ENCODE measurements at places on chromosomes 5 and 9.

GRCh38 chr9:10055886-10056395, 556.9 kb downstream of the PTPRD start:
- DNase-seq: no peak

DNA sequence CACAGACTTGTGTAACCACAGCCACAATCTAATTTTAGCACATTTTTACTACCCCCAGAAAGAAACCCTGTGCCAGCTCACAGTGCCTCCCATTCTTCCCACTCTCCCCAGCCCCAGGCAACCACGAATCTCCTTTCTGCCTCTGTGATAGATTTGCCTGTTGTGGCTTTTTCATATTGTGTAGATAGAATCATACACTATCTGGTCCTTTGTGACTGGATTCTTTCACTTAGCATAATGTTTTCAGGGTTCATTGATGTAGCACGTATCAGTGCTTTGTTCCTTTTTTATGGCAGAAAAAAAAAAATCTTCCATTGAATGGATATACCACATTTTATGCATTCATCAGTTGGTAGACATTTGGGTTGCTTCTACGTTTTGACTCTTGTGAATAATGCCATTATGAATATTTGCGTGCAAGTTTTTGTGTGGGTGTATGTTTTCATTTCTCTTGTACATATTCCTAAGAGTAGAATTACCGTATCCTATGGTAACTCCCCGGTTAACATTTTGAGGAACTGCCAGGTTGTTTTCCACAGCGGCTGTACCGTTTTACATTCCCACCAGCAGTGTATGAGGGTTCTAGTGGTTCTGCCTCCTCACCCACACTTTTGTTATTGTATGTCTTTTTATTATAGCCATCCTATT, 64.5 kb downstream of the RCL1 start:
- no peak for DNase-seq

DNA sequence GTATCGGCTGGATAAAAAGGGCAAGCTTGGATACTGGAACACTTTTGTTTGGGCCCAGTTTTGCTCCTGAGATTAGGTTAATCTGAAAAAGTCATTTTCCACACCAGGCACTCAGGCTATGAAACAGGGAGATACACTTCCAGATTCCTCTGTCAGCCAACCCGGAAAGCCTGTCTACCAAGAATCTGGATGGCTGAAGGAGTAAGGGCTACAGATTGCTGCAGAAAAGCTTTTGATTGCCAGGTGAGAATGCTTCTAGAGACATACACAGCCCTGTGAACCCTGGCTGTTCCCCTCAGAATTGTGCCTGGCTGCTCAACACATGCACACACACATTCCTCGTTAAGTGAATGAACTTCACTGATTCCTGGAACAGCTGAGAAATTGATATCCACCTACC, 114.4 kb downstream of the PSD2 start:
- DNase-seq: no peak

GRCh38 chr5:114265432-114266060, 96.3 kb upstream of the KCNN2 start:
- no peak for DNase-seq

DNA sequence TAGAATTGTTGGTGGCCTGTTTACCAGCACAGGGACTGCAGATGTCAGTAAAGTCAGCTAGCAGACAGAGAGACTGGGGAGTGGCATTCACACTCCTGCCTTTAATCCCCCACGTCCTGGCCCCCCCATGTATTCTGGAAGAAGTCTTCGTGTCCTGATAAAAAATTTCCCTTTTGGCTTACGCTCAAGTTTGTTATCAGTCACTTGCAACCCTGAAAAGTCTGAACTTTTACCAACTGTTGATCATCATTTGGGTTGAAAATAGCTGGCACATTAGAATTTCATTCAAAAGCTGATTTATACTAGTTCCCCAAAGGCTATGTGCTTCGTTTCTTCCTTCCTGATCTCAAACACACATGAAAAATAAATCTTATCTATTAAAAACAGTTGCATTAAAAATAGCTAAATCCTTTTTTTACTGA, 5.8 kb upstream of the CRHBP start:
- no peak for DNase-seq

- peak; percentile 48 for DNase-seq
These were observed 4.0 kb upstream of the VCAN start for GRCh38 chr5:83467371-83468035.

GRCh38 chr5:6837519-6838110, 124.4 kb downstream of the TENT4A start:
- no peak for DNase-seq

DNA sequence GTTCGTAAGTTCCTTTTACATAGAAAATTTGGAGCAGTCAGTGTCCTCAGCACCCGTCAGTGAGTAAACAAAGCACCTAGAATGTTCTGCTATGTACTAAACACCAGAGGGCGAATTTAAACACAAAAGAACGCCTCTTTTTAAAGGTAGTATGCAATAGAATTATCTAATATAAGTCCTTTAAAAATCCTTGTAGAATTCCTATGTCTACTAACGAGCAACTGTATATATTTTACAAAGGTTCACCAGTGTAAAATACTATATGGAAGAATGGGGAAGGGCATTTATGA, 499 bp upstream of the TMEM232 start:
- no peak for DNase-seq

DNA sequence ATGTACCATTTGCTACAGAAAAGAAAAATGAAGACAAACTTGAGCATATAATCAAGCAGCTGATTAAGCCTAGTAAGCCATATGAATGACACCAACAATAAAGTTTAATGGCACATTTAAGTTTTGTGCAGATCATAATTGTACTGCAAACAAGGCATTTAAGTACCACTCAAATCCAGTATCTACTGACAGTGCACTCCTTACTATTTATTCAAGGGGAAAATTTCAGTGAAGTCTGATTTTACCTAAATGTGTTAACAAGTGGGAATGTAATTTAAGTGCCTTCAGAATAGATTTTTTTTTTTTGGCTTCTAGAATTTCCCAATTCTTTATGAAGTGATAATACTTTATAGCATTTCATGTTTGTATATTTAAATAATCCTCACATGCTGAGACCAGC, 341.0 kb upstream of the POU5F2 start:
- DNase-seq: no peak

- DNase-seq: no peak
These were observed 74.6 kb upstream of the HSPA9 start for GRCh38 chr5:138649775-138650174.

DNA sequence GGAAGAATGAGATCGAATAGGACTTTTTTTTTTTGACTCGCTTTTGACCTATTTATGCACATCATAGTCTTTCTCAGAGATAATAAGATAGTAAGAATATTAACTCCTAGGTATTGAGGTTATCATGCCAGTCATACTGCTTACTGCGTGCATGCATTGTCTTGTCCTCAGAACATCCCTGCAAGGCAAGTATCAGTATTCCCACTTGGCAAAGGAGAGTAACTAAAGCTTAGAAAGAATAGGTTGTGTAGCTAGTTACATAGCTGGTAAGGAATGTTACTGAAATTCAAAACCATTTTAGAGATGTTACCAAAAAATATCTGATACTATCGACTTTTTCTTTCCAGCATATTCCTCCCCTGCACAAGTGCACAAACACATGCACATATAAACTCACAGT, 296.1 kb upstream of the CLINT1 start:
- no peak for DNase-seq

GRCh38 chr5:96808541-96808828, 740 bp upstream of the ERAP1 start:
- no peak for DNase-seq

- DNase-seq: no peak
These were observed 25.2 kb upstream of the CTSV start for GRCh38 chr9:97064176-97064575.

GRCh38 chr5:28779161-28779754, 1740.9 kb upstream of the CDH9 start:
- DNase-seq: no peak

- no peak for DNase-seq
These were observed 7.2 kb downstream of the NDUFS6 start for GRCh38 chr5:1808439-1808838.

GRCh38 chr5:1542781-1543180, 19.0 kb upstream of the LPCAT1 start:
- peak; percentile 46 for DNase-seq

DNA sequence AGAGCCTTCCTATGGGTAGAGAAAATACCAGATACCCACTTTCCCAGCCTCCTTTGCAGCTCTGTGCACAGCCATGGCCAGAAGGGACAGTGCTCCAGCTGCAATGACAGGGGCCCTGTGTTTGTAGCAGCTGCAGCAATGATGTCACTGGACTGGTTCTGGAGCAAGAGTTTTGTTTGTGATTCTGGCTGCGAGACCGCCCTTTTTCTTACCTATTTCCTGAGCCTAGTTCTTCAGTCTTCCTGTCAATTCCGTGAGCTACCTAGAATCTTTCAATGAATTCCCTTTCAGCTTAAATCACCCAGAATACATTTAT, 10.0 kb upstream of the BOD1 start:
- DNase-seq: no peak

- no peak for DNase-seq
These were observed 330.6 kb downstream of the NSG2 start for GRCh38 chr5:174376056-174376455.

DNA sequence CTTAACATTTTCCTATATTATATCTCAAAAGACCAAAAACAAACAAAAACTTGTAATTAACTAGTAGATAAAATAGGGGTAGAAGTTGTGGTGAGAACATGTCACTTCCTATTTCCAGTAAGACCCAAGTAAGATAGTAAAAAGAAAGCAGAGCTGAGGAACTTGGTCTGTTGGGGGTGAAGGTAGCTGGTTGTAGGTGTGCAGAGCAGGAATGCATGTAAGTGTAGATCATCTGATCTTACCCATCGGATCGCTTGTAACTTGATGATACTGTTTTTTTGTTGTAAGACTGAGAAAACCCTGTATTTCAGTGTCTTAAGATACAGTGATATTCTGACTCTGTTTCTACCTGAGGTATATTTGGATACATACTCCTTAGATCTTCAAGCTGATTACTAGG, 5.7 kb downstream of the SRP19 start:
- no peak for DNase-seq

DNA sequence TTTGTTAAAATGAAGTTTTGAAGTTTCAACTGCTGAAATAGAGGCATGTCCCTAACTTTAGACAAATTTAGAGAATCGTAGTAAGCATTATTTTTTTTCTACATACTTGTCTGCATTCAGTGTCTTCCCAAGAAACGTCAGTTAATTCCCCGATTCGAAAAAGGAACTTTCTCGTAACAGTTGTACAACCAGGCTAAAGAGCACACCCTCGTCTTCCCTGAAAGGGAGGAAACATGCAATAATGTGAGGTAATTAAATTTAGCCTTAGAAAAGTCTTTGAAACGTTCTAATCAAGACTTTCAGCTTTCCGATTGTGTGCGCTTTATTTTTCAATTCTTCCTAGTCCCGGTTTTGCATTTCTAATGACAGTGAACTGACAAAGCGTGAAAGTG, 374 bp upstream of the SLC1A3 start:
- no peak for DNase-seq

DNA sequence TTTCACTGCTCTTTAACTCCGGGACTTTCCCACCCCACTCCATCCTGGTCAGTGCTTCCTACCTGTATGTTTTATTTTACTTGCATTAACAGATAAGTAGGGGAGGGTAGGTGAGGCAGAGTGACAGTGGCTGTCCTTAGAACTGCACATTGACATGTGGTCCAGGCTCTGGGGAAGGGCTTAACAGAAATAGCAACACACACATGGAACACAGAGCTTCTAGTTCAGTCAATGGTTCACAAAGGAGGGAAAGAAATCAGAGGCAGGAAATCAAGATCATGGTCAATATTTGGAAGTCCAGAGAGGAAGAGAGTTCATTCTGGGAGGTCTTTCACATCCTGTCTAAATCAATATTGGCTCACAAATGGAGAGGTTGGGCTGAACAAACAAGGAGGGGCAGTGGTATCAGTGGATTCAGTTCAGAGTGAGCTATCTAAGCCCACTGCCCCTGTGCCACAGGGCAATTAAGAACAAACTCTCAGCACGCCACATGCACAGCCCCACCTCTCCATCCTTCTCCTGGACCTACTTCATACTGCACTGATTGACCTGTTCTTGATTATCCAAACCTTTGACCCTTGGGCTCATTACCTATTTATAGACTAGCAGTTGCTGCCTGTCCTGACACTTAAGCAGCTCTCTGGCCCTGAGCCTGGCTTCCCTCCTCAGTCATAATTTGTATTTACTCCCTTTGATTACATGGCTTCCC, 6.2 kb upstream of the VPS13A start:
- DNase-seq: no peak

DNA sequence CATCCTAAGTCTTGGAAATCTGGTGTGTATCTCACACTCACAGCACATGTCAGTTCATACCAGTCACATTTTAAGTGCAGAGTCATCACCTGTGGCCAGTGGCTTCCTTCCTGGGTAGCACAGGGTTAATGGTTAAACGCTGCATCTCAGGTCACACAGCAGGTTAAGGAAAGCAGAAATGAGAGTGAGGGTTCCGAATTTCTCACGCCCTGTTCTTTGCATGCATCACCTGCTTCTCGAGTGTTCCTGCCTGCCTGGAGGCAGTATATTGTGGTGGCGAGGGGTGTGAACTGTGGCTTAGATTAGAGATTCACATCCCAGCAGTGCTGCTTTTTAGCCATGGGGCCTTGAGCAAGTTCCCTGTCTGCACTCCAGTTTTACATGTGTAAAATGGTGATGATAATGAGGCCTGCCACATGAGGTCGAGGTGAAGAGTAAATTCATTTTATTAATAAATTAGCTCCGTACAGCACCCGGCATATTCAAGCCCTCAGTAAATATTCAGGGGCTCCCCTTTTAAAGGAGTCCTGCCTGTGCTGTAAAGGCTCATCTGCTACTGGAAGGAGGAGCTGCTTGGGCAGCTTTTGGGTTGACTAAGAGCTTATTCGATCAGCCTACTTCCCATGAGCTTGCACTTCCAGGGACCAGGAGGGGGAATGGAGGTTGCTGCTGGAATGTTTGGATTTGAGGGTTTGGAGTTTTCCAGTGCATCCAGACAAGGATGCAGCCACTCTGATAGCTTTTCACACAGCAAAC, 61.1 kb upstream of the SAP30L start:
- no peak for DNase-seq

DNA sequence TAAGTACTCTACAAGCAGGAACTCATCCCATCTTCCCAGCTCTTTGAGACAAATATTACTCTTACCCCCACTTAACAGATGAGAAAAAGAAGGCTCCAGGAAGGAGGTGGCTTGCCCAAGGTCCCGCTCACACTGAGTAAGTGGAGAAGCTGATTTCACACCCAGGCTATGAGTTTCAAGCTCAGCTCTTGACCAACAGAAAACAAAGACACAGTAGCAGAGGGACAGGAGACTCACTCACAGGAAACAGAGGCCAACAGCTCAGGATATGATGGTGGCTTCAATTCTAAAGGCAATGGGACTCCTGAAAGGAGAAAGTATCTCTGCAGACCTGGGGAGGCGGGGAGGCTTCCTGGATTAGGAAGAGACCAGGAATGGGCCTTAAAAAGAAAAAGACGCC, 6.7 kb upstream of the TCF7 start:
- DNase-seq: no peak
